Heart left ventricle (tissue), 16 donors: ENCODE measurements at places on chromosomes 1 and 21. TPM values are rescaled to one million over a fixed set of nuclear protein-coding genes. Genes with fewer than 3 reads are reported as not detected.

The OTUD3 gene
- total RNA-seq = 5.4 TPM

The TRPM2 gene
- total RNA-seq = 1.4 TPM

The HOOK1 gene
- 4.5 TPM for total RNA-seq

DNA sequence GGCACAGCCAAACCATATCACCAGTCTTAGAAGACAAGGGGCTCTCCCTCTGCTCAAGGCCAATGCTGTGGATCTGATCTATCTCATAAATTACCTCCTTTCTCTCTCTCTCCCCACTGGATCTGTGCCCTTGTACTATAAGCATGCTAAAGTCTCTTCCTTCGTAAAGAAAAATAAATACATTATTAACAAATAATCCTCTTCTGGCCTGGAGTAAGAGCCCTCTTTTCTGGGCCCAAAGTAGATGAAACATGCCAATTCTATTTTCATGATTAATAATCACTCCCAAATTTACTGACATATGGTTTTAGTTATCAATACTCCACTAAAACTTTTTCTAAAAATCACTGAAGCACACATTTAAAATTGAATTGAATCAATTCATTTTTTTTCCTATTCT lies 889.7 kb downstream of the ADGRL2 start:
- H3K27me3 ChIP-seq = no peaks in the 10 kb centered on the region
- no peaks in the 10 kb centered on the region for H3K36me3 ChIP-seq
- H3K4me3 ChIP-seq = no peak overlapping the region
- H3K4me1 ChIP-seq = no peaks in the 10 kb centered on the region

GRCh38 chr1:223243441-223244050 lies 100.5 kb upstream of the TLR5 start:
- no peaks in the 10 kb centered on the region for H3K4me1 ChIP-seq
- no peaks in the 10 kb centered on the region for H3K36me3 ChIP-seq
- H3K27ac ChIP-seq = no peak overlapping the region
- no peaks in the 10 kb centered on the region for H3K27me3 ChIP-seq
- no peak overlapping the region for H3K4me3 ChIP-seq

- no peak overlapping the region for H3K4me3 ChIP-seq
- H3K4me1 ChIP-seq = no peaks in the 10 kb centered on the region
- DNase-seq = no peak
- no peaks in the 10 kb centered on the region for H3K27me3 ChIP-seq
- H3K36me3 ChIP-seq = no peaks in the 10 kb centered on the region
- H3K27ac ChIP-seq = no peak overlapping the region
Observed at GRCh38 chr1:240030236-240030635, 61.4 kb upstream of the FMN2 start.
